ENCODE measurements at places on chromosomes 5 and 9.

DNA sequence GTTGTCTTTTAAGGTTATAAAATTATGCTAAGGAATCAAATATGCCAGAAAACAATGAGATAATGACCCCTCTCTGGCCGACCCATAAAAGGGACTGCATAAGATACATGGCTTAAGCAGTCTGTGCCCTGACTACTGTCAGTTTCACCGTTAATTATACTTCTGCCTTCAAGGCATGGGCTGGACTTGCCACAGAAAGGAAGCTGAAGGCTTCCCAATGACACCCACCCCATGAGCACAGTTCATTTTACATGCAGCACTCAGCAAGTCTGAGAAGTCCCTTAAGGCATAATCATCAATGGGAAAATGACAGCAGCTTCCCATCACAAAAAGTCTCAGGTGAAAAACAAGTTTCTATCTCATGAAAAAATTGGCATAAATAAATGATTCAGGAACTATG lies 175.6 kb downstream of the GLIS3 start:
- no peak for DNase-seq

- no peak for DNase-seq
These were observed 94.3 kb upstream of the ARRDC3 start for GRCh38 chr5:91477408-91477807.

- DNase-seq: no peak
These were observed 572.6 kb downstream of the TLE4 start for GRCh38 chr9:80144406-80144805.

DNA sequence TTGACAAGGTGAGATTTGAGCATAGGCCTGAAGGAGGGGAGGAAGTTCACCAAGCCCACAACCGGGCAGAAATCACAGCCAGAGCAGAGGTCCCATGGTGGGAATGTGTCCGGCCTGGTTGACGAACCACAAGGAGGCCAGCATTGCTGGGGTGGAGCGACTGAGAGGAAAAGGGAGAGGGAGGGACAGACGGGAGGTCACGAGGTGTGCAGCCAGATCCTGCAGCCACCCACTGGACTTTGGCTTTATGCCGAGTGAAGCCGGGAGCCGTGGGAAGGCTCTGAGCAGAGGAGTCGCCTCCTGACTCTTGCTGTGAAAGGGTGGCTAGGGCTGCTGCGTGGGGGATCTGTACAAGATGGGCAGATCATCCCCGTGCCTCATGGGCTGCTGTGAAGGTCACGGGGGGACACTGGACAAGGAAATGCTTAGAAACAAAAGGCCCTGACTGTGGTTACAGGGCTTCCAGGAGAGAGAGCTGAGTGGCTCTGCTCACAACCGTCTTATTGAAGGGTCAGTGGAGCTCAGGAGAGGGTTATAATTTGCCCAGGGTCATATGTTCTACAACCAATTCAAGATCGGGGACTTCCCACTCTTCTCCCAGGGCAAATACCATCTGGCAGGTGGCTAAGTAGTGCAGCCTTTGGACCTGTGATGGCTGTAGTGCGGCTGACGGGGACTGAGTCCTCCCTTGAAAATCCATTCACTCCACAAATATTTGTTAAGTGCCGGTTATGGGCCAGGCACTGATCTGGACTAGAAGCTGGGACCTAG lies 15.6 kb upstream of the CD74 start:
- DNase-seq: no peak

DNA sequence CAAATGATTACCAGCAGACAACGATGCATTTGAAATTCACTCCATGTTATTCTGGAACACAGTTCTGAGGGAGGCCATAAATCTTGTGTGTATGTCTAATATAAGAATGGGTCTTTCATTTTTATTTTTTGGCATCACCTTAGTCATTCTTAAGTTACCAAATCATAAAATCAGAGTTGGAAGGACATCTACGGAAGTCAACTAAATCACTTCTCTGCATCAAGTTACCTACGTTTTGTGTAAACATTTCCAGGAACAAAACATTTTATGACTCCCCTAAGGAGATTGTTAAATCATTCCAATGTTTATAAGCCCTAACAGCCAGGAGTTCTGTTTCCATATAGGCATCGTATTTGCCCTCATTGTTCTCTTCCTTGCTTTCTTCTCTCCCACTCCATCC lies 378.2 kb downstream of the FAM170A start:
- DNase-seq: no peak

DNA sequence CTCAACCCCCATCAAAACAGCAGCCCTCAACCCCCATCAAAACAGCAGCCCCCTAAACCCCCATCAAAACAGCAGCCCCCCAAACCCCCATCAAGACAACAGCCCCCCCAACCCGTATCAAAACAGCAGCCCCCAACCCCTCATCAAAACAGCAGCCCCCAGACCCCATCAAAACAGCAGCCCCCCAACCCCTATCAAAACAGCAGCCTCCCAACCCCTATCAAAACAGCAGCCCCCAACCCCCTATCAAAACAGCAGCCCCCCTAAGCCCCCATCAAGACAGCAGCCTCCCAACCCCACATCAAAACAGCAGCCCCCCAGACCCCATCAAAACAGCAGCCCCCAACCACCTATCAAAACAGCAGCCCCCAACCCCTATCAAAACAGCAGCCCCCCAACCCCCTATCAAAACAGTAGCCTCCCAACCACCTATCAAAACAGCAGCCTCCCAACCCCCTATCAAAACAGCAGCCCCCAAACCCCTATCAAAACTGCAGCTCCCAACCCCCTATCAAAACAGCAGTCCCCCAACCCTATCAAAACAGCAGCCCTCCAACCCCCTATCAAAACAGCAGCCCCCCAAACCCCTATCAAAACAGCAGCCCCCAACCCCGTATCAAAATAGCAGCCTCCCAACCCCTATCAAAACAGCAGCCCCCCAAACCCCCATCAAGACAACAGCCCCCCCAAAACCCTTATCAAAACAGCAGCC lies 1.2 kb downstream of the TPPP start:
- no peak for DNase-seq

DNA sequence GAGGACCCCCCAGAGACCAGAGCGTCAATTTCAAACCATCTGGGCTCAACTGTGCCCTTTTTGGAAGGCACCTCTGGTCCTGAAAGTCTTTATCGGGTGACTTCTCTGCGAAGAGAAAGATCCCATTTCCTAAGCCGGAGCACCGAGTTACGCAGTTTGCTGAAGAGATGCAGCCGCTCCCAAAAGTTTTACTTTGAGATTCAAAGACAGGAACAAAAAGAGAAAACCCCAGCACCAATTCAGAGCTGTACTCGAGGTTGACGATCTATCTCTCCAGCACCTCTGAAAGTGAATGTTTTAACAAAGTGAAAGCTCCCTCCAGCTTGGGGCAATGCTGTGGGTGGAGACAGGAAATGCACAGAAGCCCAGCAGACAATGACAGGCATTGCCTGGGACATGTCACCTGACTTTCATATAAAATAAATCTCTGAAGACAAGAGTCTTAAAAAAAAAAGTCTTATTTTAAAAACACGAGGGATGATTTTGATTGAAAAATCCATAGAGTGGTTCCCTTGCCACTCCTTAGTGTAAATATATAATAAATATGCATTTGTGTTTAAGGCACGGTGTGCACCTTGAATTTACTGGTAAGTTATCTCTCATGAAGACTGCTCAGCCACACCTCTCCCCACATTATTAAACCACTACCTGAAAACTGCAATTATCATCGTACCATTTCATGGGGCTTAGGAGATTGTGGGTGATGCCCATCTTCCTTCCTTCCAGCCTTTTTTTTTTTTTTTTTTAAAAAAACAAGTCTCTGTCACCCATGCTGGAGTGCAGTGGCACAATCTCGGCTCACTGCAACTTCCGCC lies 79.9 kb downstream of the FNBP1 start:
- DNase-seq: no peak

DNA sequence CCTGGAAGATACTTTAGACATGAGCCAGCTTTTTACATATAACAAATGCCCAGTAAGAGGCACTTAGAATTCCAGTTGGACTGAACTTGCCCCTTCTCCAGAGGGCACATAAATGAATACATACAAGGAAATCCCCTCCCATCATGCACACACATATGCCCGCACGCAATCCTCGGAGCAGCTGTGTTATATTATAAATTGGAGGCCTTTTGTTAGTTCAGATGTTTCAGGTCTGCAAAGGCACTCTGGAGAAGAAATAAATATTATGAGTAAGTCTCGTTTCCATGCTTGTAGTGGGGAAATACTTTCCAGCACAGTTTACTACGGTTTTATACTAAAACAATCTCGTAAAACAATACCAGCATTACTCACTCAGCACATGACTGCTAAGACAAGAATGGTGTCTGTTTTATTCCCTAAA lies 17.6 kb upstream of the MUSK start:
- no peak for DNase-seq

- DNase-seq: no peak
These were observed 194.8 kb upstream of the IL12B start for GRCh38 chr5:159525117-159525516.

GRCh38 chr5:84779186-84779585 lies 394.5 kb upstream of the EDIL3 start:
- no peak for DNase-seq

- no peak for DNase-seq
These were observed 141.5 kb downstream of the FSTL4 start for GRCh38 chr5:133470841-133471240.

GRCh38 chr9:136587145-136587943 lies 41.5 kb upstream of the NOTCH1 start:
- no peak for DNase-seq

GRCh38 chr5:133539818-133540217 lies 72.5 kb downstream of the FSTL4 start:
- no peak for DNase-seq

DNA sequence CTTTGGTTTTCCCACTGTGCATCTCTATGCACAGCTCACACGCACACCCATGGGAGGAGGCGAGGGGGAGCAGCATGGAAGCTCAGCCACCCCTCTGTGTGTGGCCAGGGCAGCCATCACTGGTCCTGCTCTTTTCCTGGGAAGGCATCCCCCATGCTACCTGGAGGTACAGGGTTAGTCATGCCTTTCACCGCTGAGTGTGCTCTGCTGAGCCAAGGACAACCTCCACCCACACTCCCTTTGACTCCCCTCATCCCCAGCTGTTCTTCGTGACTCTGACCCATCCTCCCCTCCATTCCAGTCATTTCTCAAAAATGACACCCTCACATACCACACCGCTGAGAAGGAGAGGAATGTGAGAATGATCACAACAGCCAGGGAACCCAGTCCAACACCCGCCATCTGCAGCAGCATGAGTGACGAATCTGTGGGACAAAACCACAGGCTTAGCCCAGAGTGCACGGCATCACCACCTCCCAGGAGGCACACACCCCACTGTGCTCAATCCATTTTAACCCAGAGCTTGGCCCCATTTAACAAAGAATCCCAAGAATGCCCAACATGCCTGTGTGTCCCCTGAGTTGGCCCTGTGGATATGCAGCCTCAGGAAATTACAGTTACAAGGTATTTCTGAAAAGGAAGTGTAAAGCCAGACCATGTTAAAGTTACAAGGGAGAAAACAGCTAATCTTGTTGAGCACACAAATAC lies 133.4 kb downstream of the SUSD1 start:
- no peak for DNase-seq

DNA sequence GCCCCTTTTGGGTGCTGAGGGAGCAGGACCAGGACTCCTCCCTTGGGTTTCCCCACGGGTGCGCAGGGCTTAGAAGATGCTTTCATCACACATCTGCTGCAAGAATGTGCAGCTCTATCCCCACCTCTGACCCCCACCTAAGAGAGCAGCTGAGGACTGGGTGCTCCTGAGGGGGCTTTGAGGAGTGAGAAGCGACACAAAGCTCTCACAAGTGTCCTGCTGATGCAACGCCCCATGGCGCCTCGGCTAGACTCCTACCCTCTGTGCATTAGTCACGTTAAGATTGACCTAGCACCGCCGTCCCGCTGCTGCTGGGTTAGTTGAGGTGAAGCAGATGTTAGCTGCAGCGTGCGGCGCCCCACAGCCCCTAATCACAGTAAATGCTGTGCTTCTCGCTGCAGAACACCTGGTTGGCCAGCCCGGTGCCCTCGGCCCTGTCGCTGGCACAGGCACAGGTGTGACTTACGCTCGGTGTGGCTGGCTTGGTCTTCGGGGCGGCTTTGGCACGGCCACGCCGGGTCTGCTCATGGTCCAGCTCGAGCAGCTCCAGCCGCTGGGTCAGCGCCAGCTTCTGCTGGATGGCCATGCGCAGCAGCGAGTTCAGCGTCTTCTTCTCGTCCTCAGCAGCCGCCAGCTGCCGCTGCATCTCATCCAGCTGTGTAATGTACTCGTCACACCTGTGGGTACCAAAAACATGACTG lies 45.0 kb upstream of the IPPK start:
- DNase-seq: no peak

- DNase-seq: no peak
These were observed 12.6 kb downstream of the URM1 start for GRCh38 chr9:128383791-128384190.

GRCh38 chr5:57303985-57304384 lies 130.1 kb downstream of the GPBP1 start:
- DNase-seq: no peak

DNA sequence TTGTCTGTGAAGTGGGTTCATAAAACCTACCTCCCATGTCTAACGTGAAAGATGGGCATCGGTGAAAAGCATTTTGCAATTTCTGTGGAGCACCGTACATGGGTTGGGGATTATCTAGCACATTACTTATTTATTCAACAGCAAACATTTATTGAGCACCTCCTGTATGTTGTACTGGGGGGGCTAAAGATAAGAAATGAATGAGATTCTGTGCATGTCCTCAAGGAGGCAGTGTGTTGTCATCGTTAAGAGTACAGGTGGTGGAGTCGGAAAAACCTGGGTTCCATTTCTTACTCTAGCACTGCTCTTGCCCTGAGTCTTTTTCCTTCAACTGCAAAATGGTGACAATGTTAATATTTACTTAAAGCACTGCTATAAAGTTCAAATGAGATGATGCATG lies 30.4 kb upstream of the DENND1A start:
- DNase-seq: no peak

DNA sequence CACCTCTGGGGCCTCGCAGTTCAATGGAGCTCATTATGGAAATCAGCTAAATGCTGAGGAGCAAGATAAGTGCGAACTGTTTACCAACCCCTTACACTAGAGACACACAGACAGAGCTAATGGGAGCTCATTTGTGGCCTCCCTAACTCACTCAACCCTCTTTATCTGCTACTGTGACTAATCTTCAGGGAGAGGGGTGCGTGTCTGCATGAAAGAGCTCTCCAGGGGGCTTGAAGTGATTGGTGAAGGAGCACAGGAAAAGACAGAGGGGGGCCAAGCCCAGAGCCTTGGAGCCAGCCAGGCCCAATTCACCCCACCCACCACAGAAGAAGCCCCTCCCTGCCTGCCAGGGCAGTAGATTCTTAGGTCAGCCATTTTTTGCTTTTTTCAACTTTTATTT lies 466.8 kb upstream of the BRINP1 start:
- no peak for DNase-seq

DNA sequence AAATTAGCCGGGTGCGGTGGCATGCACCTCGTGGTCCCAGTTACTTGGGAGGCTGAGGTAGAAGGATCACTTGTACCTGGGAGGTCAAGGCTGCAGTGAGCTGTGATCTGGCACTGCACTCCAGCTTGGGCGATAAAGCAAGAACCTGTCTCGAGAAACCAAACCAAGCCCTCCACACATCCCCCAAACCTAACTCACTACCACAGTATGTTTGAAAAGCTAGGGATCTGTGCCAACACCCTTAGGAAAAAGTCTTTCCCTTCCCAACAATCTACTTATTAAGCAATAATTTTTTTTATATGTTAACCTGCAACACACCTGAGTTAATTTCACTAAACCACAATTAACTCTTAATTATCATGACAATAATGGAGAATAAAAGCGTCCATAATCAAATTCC lies 2.2 kb downstream of the UBTD2 start:
- DNase-seq: no peak
